Fibroblast of mammary gland (primary cell): ENCODE measurements at places on chromosomes 7 and 10.

DNA sequence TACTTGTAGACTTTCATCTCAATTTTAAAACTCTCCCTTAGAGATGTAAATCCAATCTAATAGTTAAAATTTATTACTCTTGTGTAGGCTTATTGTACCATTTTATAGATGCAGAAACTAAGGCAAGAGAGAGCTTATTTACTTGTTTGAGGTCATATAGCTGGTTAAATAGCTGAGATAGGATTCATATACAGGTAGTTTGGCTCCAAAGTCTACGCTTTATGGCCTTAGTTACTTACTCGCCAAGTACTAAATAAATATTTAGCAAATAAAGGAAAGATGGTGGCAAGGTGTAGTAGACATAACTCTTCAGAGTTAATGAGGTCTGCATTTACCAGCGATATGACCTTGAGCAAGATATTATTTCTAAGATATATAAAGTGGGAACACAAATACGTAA, 86.8 kb downstream of the HBP1 start:
- no peak for DNase-seq

DNA sequence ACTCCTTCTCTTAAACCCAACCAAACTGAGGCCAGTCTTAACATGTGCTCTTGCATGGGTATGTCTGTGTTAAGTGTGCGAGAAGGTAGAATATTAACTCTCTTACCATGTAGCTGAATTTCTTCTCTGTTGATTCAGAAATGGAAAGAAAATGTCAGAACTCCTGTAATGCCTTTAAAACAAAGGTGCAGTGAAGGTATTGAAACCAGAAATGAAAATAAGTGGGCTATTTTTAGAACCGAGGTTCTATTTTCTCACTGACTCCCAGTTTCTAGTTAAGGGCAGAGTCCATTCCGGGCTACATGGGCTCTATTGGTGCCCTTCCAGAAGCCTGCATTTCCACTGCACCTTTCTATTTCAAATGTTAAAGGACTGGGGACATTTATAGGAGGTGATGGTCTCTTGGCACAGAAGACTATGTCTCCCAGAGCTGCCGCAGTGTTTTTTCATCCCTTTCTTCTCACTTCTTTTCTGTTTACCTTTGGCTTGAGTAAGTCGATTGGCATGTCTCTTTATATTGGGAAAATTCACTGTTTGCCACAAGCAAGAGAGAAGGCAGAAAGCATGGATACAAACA, 174.9 kb downstream of the LRMDA start:
- no peak for DNase-seq

DNA sequence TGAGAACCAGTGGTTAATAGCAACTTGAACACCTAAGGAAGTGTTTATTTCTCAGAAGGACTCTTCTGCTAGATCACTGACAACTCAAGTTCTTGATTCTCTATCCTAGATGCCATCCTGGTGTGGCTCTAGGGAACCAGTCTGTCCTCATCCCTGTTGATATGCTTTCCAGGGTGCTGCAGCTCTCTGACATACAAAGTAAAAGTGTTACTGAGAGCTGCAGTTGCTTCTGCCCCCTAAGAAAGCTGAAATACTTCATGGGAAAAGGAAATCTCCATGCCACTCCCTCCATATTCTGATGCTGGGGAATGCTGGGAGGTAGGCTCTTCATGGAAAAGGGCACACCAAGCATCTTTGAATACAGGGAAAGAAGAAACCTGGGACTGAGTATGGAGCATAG, 168.1 kb downstream of the KLF6 start:
- no peak for DNase-seq

GRCh38 chr10:80484676-80485075, 30.6 kb downstream of the TSPAN14 start:
- no peak for DNase-seq

DNA sequence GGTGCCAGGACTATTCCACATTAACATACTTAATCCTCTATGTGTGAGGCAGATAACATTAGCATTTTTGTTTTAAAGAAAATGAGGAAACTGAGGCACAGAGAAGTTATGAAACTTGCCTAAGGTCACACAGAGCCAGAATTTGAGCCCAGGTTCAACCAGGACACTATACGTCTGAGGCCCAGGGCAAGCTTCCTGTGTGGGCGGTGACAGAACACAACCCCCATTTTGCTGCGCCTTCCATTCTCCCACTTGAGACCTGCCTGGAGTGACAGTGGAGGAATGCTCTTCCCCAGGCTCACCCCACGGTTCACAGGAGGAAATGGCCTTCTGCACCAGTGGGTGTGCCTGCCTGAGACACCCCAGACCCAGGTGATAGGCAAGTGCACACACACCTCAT, 164.1 kb downstream of the SH3PXD2A start:
- DNase-seq, result no peak

DNA sequence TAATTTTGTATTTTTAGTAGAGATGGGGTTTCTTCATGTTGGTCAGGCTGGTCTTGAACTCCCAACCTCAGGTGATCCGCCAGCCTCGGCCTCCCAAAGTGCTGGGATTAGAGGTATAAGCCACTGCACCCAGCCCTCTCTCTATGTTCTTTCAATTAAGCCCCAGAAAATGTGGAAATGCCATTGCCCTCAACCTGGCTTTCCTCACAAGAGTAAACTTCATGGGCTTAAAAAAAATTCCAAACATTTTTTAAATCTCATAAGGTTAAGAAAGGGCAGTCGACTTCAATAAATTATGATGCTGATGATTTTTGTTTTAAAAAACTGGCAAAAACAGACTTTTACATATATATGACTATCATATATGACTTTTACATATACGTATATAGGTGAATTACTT, 107.6 kb downstream of the TES start:
- no peak for DNase-seq

DNA sequence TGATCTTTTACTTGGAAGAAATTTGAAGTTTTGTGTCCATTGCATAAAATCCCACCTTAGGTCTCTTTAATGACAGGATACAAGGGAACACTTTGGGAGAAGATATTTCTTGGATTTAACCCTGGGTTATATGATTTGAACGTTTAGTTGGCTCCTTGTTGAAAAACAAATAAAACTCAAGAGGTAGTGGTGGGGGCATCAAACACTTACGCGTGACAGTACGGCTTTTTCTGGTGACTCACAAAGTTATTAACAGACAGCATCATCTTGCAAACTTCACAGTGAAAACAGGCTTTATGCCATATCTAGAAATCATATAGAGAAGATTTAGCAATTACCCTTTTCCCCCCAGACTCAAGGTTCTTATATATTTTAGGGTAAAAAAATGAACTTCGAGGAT, 699 bp downstream of the NRAP start:
- DNase-seq, result no peak

DNA sequence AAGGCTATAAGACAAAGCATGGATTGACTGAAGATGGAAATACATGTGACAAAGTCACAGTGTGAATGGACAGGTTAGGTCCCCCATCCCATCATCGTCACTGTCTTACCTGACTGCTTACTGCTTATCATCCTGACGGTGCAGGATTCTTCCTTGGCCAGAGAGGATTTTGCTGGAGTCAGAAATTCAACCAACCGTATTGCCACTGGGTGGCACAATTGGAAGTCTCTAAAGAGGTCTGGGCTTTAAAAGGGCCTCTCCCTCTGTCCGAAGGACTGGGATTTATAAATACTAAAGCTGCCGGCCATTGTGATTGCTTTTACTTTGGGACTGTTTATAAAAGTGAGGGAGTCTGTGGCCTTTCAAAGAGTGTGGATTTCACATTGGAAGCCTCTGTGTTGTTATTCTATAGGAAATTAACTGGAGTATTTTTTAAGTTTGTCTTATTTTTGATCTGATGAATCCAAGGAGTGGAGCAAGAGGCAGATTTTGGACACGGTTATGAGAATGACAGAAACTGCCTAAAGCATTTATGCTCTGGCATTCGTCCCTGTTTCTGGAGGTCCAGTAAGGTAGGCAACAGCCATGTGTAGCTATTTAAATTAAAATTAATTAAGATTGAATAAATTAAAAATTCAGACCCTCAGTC, 113.3 kb upstream of the CREB5 start:
- DNase-seq, result peak; percentile 78

- no peak for DNase-seq
Observed at GRCh38 chr7:146412781-146413180, 296.2 kb downstream of the CNTNAP2 start.

DNA sequence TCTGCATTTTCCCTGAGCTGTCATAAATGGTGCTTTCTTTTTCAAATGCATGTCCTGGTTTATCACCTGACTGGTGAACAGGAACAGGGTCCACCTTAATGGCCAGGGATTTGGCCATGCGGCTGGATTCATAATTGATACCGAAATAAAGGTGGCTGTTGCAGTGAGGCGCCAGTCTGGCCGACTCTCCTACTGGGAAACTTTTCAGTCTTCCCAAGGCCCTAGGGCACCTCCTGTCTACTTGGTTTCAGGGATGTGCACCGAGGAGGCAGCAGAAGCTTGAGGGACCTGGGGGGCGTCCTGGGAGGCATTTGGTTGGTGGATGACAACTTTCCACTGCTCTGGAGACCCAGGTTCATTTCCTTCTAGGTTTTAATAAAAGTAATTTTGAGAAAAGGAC, 46.4 kb upstream of the FIGNL1 start:
- no peak for DNase-seq

DNA sequence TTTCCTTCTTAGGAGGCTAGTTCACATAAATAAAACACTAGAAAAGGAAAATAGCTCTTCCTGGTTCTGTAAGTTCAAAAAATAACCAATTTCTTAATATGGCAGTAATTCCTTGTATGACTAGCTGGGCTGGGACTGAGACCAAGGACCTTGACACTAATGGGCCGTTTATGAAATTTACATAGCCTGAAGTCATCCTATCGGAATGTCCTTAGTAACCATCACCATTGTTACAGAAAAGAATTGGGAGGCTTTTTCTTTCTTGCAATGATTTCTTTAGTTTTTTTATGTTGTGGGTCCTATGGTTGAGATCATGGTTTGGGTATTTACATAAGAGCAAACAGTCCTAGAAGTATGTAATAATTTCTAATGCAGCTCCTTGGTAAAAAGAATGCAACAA, 87.1 kb upstream of the HDAC9 start:
- DNase-seq, result peak; percentile 90

DNA sequence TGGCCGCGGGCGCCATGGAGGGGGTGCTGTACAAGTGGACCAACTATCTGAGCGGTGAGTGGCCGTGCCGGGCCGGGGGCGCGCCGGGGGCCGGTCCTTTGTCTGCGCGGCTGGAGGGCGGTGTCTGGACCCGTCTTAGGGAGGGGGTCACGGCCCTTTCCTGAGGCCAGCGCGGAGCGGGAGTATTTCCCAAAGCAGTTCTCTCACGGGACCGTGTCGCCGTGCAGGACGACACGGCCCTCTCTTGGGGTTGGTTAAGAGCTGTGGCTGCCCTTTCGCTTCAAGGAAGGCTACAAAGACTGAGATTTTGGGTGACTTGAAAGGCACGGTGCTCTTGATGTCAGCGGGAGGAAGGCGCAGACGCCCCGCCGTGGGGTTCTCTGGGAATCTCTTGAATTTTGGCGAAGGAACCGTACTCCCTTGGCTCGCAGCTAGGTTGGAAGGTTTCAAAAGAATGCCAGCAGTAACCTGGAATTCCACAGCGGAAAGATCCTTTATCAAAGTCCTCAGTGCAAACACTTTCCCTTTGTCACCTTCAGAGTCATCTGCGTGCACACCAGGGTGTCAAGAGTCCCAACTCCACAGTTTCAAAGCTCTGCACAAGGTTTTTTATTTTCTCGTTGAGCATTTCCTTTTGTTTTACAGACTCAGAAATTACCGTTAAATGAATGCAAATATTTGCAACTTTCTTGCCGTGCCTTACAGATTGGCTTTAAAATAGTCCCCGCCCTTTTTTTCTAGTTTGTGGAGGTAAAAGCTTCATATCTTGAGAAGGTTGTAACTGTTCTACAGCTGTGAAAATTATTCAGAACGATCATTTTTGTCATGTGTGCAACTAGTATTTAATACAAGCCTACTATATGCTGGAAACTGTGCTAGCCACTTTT, 780 bp downstream of the PLEKHA8 start:
- DNase-seq, result no peak

GRCh38 chr10:2927958-2928840, 139.1 kb upstream of the PFKP start:
- peak; percentile 58 for DNase-seq

- DNase-seq, result peak; percentile 22
Observed at GRCh38 chr10:86744067-86744725, 12.2 kb upstream of the BMPR1A start.

GRCh38 chr10:124903111-124903510, 38.8 kb upstream of the ZRANB1 start:
- DNase-seq, result no peak

GRCh38 chr10:80498833-80499741, 38.6 kb upstream of the SH2D4B start:
- DNase-seq, result peak; percentile 99

- no peak for DNase-seq
Observed at GRCh38 chr7:10998996-10999757, 25.5 kb downstream of the PHF14 start.

DNA sequence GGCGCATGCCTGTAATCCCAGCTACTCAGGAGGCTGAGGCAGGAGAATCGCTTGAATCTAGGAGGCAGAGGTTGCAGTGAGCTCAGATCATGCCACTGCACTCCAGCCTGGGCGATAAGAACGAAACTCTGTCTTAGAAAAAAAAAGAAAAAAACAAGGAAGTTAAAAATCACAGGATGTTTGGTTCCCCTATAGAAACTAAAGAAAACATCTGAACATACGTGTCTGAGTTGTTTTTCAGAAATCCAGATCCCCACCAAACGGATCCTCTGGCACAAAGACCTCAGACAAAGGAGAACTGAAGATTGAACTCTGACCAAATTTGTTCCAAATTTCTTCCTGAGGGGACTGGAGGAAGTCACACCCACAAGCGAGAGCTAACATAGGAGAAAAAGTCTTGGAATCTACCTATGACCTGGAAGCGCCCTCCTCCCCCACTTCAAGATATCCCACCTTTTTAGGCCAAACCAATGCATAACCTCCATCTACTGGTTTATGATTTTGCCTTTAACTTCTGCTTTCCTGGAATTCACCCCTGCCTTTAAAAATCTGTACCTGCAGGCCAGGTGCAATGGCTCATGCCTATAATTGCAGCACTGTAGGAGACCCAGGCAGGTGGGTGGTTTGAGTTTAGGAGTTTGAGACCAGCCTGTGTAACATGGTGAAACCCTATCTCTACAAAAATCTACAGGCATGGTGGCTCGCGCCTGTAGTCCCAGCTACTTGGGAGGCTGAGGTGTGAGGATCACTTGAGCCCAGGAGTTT, 19.7 kb upstream of the SIRT1 start:
- no peak for DNase-seq

GRCh38 chr7:18535810-18536415, 40.4 kb downstream of the HDAC9 start:
- no peak for DNase-seq

GRCh38 chr10:15672469-15672868, 47.3 kb downstream of the ITGA8 start:
- DNase-seq, result no peak

- peak; percentile 37 for DNase-seq
Observed at GRCh38 chr7:94069162-94069739, 65.1 kb upstream of the BET1 start.

GRCh38 chr7:70000737-70001348, 402.6 kb downstream of the AUTS2 start:
- DNase-seq, result no peak

DNA sequence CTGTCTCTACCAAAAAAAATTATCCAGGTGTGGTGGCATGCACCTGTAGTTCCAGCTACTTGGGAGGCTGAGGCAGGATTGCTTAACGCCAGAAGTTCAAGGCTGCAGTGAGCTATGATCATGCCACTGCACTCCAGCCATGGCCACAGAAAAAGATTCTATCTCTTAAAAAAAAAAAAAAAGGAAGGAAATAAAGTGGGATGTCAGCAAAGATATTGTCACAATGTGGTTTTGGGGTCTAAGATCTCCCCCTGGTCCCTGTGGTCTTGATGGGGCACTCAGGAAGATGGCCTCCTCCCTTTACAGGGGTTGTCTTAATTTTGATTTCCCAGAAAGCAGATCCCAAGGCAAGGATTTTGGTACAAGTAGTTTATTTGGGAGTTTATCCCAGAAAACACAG, 7.4 kb upstream of the KAZALD1 start:
- DNase-seq, result no peak
